Stimulated activated CD4-positive, alpha-beta T cell treated with anti-CD3 and anti-CD28 coated beads, TNF-alpha, amount 100 ng/mL, for 1 hour (primary cell): ENCODE measurements at places on chromosomes 3 and 15.

GRCh38 chr15:85551221-85551832 lies 170.9 kb downstream of the AKAP13 start:
- DNase-seq = no peak

DNA sequence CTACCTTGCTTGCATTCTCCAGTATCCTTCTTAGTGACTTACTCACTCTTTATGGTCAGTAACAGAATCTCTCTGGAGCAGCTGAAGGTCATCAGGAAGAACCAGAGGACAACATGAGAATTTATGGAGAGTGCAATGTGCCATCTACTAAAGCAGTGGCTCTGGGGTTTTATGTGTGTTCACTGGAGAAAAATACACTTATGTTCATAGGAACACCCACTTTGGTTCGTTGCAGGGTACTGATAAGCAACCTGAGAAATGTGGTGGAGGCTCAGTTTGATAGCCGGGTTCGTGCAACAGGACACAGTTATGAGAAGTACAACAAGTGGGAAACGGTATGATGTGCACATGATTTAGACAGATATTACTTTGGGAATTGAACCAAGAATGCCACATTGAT lies 12.8 kb downstream of the CPB1 start:
- DNase-seq = no peak

DNA sequence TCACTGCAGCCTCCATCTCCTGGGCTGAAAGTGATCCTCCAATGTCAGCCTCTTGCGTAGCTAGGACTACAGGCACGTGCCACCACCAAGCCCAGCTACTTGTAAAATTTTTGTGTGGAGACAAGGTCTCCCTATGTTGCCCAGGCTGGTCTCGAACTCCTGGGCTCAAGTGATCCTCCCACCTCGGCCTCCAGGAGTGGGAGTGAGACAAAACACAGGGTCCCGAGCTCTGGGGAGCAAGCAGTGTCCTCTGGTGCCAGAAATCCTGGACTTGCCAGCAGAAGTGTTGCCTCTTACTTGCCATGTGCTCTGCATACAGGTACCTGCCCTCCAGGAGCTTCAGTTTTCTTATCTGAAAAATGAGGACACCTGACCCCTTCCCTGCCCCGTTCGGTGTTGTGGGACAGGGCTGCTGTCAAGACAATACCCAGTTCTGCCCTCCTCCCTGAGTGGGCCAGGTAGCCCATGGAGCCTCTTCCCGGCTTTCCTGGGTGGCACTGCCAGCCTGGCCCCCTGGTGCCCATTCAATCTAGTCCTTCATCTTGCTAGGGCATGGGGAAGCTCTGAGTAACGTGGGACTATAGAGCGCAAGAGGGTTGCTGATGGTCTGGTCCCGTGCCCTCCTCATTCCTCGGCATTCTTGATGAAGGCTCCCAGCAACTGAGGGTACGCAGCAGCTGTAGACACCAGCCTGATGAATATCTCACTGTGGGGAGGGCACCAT lies 164.6 kb downstream of the GOLGA6L4 start:
- no peak for DNase-seq

DNA sequence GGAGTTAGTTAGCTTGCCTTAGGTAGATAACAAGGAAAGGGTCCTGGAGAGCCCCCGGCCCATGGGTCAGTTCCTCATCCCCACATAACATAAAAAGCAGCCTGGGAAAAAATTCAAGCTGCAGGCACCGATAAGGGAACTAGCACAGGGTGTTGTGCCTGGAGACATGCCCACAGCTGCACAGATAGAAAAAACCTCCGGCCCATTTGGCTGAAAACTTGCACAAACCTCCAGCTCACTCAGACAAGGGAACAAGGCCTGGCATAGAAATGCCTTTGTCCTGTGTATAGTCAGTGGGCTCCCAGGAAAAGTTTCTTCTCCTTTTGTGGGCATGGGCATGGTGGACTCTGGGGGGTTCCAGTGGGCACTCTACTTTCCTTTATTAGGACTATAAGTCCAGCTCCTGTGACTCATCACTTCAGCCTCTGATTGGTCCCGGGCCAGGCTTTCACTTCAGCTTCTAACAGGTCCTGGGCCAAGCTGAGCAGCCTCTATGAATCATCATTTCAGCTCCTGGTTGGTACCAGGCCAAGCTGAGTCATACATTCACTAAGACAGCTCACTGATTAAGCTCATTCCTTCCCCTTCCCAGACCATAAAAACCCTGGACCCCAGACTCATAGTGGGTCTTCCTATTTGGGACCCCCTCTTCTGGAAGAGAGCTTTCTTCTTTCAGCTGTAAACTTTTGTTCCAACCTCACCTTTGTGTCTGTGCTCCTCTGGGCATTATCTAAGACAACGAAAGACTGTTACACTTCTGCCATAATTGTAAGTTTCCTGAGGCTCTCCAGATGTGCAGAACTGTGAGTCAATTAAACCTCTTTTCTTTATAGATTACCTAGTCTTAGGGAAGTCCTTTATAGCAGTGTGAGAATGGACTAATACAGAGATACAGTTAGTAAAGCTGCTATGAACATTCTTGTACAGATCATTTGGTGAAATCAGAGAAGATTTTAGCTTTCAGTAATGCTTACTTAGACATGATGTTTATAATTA lies 348.0 kb upstream of the DPPA4 start:
- DNase-seq = no peak

- DNase-seq = no peak
These were observed 14.2 kb upstream of the U2SURP start for GRCh38 chr3:142987080-142987700.
